ENCODE measurements at places on chromosomes 11 and 22. TPM values are rescaled to one million over a fixed set of nuclear protein-coding genes. Genes with fewer than 3 reads are reported as not detected.
A peak's percentile ranks its signal among the peaks of the same experiment; 100 is the strongest.

DNA sequence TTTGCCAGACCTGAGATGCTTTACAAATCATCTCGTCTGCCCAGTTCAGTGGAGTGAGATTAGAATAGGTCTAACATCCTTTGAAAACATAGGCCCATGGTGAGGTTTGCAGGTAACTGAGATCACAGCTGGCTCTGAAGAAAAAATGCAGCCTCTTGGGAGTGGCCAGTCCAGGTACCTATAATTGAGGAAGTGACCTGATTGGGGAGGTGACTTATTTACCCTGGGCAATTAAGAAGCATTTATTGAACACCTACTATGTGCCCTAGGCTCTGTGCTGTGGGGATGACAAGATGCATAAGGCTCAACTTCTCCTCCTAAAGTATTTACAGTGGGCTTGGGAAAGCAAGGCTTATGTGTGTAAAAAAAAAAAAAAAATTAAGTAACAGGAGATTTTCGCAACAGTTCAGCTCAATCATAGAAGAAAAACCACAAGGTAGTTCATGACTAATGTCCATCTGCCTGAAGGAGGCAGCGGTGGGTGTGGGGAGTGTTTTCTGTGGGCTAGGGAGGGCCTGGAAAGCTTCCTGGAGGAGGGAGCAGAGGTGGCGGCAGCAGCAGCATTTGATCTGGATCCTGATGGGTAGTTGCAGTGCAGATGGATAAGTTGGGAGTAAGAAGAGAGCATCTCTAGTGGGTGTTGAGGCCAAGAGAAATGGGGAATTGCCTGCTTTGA is 16.1 kb downstream of the MICAL2 start:
- DNase-seq, result peak; percentile 29

GRCh38 chr11:122091835-122092234 is 24.2 kb downstream of the BLID start:
- DNase-seq, result no peak

- no peak for DNase-seq
These were observed 137.8 kb downstream of the KIRREL3 start for GRCh38 chr11:126862664-126863243.

GRCh38 chr11:31995525-31996094 is 95.3 kb upstream of the RCN1 start:
- no peak for DNase-seq

DNA sequence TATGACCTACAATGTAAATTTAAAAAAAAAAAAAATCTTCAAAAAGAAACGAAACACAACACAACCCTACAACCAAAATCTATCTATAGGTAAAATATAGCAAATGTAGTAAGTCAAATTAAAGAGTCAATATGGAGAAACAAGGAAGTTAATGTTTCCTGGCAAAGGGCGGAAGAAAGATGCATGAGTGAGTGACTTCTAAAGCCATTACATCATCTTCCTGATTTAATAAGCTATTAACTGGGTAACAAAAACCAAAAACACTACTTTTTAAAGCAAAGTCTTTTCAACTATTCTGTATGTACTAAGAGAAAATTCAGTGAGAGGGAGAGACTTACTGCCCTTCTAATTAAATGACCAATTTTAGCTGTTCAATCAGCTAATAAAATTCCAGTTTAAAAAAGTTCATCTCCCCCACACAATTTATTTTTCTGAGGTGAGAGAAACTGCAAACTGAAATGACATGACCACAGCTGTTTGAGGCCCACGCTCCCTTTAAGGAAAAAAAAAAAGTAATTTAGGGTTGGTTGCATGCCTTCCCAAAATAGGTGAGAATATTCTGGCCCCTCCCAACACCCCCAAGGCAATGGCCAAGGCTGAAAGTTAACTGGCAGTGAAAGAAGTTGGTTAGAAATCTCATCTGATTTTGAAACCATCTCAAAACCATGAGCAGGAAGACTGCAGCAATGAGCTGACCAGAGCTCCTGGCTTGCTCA is 5.9 kb downstream of the SF1 start:
- DNase-seq, result no peak

DNA sequence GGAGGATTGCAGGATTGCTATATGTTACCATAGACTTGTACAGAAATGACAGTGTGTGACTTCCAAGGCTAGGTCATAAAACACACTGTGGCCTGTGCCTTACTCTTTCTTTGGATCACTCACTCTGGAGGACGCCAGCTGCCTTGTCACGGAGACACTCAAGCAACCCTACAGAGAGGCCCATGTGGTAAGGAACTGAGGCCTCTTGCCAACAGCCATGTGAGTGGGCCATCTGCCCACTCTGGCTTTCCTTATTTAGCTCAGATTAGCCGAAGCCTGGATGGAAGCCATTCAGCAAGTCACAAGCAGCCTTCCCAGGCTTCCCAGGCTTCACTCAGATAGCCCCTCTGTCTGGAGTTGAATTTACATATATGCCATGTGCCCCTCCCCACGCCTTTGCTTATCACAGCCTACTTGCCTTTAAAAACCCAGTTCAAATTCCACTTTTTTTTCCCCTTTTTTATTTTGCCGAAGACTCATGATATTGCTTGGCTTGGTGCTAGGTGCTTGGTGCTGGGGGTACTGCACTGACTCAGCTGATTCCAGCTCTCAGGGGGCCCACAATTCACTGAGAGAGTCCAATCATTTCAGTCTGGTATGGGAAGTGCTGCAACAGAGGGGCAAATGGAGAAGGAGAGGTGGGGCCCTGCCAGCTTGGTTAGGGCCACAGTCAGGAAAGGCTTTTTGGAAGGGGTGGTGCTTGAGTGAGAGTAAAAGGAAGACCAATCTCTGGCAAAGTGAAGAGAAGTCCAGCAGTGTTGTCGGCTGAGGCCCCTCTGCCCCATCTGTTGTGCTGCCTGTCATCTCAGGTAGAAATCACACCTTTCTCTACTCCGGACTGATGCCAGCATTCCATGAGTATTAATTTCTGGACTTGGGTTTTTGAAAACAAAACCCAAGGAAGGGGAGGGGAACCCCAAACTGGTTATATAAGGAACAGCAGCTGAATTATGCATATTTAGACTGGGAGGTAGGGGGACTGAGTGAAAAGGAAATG is 14.5 kb upstream of the P4HA3 start:
- peak; percentile 83 for DNase-seq

DNA sequence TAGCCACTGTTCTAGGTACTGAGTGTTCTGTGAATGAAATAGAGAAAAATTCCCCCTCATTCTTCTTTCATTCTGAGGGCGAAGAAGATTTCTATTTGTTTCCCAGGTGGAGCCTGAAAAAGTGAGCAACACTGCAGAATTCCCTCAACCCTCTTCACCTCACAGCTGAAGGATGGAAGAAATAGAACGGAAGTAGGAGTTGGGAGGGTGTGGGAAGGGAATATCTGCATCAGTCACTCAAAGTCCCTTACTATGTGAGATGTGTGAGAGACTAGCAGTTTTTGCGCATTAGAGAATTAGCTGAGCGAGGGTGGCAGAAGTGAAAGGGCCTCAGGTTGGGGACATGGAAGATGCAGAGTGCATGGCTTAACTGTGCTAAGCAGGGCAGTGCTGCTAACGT is 88.4 kb downstream of the ENTHD1 start:
- DNase-seq, result no peak

- peak; percentile 96 for DNase-seq
These were observed 27.7 kb downstream of the CD44 start for GRCh38 chr11:35166369-35167360.

GRCh38 chr22:39518144-39518786 is 2.1 kb upstream of the ATF4 start:
- no peak for DNase-seq

DNA sequence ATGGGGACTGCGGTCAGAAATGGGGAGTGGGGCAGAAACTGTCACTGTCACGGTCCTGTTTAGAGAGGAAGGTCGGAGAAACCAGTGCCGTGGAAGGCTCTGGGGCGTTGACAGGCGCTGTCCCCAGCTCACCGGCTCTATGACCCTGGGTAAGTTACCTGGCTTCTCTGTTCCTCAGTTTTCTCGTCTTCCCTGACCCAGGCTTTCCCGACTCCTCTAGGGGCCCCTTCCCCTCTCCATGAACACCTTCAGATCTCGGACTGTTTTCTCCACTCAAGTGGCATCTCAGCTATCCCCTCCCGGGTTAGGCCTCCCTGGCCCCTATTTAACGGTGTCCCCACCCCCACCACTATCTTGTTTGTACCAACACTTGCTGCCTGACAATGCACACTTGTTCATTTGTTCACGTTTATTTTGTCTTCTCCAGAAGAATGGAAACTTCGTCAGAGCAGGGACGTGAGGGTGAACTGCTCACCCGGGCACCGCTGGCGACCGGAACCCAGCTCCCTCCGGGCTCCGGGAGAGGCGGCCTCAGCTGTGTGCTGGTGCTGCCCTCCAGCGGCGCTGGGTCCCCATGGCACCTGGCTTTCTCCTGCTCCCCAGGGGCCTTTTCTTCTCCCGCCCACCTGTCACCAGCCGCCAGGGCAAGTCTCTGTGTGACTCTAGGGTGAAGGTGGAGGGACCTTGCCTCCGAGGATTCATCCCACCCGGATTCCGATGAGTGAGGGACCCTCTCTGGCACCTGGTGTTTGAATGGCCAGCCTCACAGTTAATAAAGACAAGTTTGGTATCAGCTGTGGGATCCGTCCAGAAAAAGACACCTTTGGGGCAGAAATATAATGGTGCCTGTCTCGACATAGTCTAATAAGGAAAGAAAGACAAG is 33.1 kb upstream of the SLC35C1 start:
- DNase-seq, result peak; percentile 78

DNA sequence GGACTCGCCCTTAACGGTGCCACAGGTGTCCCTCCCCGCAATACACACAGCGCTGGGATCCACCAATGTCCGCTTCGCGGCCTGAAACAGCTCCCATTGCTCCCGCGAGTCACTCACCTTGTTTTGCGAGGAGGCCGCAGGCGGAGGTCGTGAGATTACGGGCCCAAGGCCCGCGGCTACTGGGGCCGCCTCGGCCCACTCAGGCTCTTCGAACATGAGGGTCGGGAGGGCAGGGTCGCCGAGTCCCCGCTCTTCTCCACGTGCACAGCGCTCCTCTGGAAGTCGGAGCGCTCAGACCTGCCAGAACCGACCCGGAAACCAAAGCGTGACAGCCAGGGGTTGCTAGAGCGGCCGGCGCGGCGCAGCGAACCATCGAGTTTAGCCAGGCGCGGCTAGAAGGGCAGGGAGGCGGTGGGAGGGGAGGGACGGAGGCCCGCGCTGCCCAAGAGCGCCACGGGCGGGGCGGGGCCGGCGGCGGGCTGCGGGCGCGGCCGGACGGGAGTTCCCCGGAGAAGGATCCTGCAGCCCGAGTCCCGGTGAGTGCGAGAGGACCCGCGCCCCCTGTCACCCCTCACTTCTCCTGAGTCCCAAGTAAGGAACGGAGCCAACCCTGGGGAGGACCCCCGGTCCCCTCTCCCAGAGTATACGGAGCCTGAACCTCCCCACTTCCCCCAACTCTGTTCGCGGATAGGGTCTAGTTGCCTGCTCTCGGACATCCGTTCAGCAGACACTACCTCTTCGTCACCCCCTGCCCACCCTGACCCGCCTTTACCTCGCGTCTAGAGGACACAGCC is at the start of the genes ILK and RRP8:
Gene ILK (plus strand): TSS at position 488 of the 794 bp plus-strand sequence. CDS start 498 bp downstream, outside the sequence.
Gene RRP8 (minus strand): TSS at position 330 of the 794 bp plus-strand sequence. CDS start 114 bp downstream, at position 216.
- peak; percentile 89 for DNase-seq

DNA sequence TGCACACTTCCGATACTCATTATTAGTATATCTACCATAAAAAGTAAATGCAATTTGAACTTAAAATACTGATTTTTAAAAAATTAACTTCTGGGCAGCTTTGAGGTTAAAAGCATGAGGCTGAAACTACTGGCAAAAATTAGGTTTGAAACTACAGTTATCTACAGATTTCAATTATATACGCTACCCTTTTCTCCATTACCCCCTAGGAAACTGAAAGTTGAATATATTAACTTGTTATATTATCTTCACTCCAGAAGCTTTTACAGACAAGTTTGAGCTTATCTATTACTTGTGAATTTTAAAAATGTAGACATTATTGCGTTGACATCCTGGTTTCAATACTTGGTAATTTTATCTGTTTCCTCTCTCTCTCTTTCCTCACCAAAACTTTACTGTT is 96.7 kb upstream of the DDI1 start:
- no peak for DNase-seq

DNA sequence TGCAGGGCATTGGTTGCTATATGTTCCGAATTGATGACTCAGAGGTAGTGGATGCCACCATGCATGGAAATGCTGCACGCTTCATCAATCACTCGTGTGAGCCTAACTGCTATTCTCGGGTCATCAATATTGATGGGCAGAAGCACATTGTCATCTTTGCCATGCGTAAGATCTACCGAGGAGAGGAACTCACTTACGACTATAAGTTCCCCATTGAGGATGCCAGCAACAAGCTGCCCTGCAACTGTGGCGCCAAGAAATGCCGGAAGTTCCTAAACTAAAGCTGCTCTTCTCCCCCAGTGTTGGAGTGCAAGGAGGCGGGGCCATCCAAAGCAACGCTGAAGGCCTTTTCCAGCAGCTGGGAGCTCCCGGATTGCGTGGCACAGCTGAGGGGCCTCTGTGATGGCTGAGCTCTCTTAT is 5.4 kb upstream of the TTC36 start:
- no peak for DNase-seq

DNA sequence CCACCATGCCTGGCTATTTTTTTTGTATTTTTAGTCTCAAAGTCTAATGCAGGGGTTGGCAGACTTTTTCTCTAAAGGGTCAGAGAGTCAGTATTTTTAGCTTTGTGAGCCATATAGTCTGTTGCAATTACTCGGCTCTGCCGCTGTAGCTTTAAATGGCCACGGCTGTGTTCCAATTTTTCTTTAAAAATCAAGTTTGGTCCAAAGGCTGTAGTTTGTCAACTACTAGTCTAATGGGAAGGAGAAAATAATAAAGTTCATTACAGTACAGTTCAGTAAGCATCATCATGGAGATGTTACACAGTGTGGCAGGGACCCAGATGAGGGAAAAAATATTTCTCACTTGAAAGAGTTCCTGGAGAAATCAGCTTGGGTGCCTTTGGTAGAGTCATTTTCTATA is 107.6 kb downstream of the CSNK2A3 start:
- DNase-seq, result no peak

- DNase-seq, result no peak
These were observed 38.5 kb downstream of the INSC start for GRCh38 chr11:15153231-15153630.

DNA sequence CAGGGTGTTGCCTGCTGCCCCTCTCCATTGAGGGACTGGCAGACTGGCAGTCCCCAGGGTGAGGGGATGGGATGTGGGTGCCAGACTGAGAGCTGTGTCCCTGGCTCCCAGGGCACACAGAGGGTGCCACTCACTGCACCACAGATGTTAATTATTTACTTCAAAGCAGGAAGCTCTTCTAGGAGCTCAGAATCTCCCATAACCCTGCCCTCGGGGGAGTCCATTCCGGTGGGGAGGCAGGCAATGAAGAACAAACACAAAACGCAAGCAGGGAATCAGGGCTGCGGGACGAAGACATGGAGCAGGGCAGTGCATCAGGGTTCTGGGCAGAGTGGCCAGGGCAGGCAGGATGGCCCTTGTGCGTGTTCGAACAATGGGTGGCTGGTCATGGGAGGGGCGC is 24.4 kb upstream of the FLRT1 start:
- no peak for DNase-seq

GRCh38 chr22:40535642-40536041 is 100.9 kb downstream of the MRTFA start:
- no peak for DNase-seq

The SF3A1 gene
- total RNA-seq, result 6.9 TPM

The CCDC87 gene
- not detected for total RNA-seq

The KDELR3 gene
- 39.8 TPM for total RNA-seq

The IFITM1 gene
- total RNA-seq, result 26.5 TPM

The ZNF214 gene
- total RNA-seq, result 1.1 TPM

The KMT2A gene
- total RNA-seq, result 11.9 TPM

The GRM5 gene
- total RNA-seq, result not detected

The GGTLC2 gene
- not detected for total RNA-seq

The APOBEC3G gene
- 0.76 TPM for total RNA-seq

The MRGPRX3 gene
- not detected for total RNA-seq

The LARGE1 gene
- total RNA-seq, result 1.0 TPM

The WNT11 gene
- total RNA-seq, result not detected

The CASP4 gene
- total RNA-seq, result 38.6 TPM

The TSPAN18 gene
- total RNA-seq, result 0.15 TPM

Data from MG63 (cell line).